Activated CD8-positive, alpha-beta memory T cell treated with anti-CD3 and anti-CD28 coated beads for 48 hours (primary cell): ENCODE measurements at places on chromosomes 1 and 21.

DNA sequence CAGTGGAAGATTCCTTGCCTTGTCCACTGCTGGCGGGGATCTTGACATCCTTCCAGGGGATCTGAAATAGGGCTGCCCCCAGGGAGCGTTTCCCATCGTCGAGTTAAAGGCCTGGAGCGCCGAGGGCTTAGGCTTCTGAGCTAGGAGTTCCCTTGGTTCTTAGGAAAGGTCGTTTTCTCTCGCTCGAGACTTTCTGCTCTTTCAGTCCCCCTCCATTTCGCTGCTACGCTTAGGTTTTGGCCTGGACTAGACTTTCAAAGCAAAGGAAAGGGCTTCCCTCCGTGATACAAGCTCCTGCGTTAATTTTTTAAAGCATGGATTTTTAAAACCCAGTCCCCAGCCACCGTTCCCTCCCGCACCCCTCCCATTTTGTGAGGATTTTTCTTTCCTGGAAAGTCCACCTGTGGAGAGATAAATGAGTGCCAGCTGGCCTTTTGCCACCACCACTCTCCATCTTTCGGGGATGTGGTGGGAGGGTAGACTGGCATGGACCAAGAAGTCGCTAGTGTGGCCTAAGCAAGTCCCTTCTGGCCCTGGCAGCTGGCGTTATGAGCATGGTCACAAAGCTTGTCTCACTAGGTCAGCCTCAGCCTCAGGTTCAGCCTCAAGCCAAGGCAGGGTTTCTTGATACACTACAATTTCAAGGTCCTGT is 9.2 kb downstream of the NR5A2 start:
- DNase-seq, result no peak

DNA sequence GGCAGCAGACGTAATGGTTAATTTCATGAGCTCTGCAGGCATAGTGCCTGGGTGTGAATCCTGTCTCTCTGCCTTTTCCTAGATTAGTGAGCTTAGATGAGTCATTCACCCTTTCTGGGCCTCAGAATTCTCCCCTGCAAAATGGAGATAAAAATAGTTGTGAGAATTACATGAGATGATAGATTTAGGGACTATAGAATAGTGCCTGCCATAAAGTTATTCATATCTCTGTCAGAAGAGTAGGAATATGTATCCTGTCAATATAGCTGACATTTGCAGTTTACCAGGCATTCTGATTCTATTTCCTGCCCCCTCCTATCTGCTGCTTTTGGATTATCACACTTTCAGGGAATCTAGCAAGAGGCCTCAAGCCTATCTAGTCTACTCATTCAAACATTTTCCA is 112.0 kb downstream of the PDE4B start:
- DNase-seq, result no peak

GRCh38 chr1:68950036-68950435 is 453.2 kb upstream of the DEPDC1 start:
- no peak for DNase-seq

- no peak for DNase-seq
These were observed 289.4 kb upstream of the FMN2 start for GRCh38 chr1:239802275-239802674.

DNA sequence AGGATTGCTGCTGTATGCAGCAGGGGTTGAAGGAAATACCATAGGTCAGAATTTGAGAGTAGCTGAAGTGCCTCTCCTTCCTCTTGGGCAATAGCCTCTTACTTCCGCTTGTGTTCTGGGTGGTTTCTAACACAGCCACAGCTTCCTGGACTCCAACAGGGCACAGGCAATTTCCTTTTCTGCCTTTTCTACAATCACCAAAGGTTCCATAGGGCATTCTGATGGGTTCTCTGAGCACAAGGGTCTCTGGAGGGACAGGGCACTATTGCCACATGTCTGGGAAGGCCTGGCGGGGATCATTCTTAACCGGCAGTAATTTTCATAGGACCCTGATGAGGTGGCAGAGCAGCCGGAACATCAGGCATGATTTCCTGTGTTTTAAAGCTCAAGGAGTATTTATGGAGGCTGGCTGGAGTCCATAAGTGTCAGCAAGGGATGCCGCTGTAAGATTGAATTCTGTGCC is 5.5 kb upstream of the AGTRAP start:
- DNase-seq, result no peak

GRCh38 chr21:43939443-43940328 is 72.4 kb upstream of the TRAPPC10 start:
- DNase-seq, result no peak

DNA sequence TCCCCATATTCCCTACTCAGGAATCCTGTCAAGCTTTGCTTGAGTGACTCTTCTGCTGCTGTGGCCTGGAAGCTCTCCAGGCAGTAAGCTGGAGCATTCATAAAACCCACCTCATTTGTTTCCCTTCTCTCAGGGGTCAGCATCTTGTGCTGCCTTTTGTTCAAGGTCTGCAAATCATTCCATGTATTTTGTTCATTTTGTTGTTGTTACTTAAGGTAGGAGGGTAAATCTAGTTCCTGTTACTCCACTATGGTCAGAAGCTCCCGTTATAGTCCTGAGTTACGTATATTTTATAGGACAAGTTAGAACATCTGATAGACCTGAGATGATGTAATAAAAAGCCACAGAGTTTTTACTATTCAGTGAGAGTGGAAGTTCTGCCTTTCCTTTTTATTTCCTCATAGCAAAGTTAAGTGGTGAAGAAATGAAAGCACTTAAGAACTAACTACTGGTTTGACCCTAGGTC is 9.9 kb downstream of the SYNJ1 start:
- no peak for DNase-seq

DNA sequence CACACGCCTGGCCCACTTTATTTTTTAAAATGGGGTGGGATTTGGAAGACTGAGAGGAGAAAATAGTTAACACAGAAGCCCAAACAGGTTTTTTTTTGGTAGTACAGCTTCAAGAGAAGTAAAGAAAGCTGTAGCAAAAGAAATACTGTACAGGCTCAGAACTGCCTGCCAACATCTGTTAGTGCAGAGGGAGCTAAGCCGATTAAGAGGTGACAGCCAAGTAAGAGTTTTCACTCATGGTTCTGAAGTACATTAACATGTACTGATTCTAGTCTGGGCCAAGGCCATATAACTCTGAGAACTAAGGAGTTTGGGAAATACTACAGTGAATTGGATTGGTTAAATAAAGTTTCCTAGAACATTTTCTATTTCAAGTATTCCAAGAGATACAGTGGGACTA is 51.6 kb downstream of the EIF2B3 start:
- no peak for DNase-seq

- no peak for DNase-seq
These were observed 24.3 kb downstream of the PTGS2 start for GRCh38 chr1:186655876-186656275.

- DNase-seq, result no peak
These were observed 5.5 kb upstream of the OR6Y1 start for GRCh38 chr1:158559696-158560095.
